ENCODE measurements at places on chromosomes 11 and 22.

- no peak for DNase-seq
These were observed 24.9 kb downstream of the CTSC start for GRCh38 chr11:88312628-88313027.

GRCh38 chr11:61021661-61022212 lies 50.3 kb downstream of the CD6 start:
- peak; percentile 90 for DNase-seq

- DNase-seq = no peak
These were observed 569.9 kb upstream of the CADM1 start for GRCh38 chr11:116073854-116074837.

GRCh38 chr11:119764108-119764868 lies 35.3 kb upstream of the NECTIN1 start:
- no peak for DNase-seq

DNA sequence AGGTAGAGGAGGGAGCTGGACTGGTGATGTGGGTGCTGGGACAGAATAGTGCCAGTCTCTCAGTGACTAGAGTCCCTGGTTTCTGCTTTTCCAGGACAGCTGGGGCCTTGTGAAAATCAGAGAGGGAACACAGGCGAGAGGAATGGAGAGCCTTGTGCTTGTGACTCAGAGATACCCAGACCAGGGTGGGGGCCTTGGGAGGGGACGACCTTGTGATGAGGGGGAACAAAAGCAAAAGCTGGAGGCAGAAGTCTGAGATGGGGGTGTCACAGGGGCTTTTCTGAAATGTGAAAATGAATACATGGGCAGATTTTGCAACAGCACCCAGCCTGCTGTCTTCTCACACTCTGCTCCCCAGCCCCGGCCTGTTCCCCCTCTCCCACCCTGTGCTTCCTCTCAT lies 3.4 kb upstream of the NR1H3 start:
- DNase-seq = no peak

- DNase-seq = no peak
These were observed 86.2 kb downstream of the RPL27A start for GRCh38 chr11:8768625-8769333.

GRCh38 chr11:46978005-46978491 lies 41.5 kb downstream of the CSTPP1 start:
- no peak for DNase-seq

GRCh38 chr11:113289431-113290187 lies 24.8 kb upstream of the TTC12 start:
- DNase-seq = peak; percentile 51

DNA sequence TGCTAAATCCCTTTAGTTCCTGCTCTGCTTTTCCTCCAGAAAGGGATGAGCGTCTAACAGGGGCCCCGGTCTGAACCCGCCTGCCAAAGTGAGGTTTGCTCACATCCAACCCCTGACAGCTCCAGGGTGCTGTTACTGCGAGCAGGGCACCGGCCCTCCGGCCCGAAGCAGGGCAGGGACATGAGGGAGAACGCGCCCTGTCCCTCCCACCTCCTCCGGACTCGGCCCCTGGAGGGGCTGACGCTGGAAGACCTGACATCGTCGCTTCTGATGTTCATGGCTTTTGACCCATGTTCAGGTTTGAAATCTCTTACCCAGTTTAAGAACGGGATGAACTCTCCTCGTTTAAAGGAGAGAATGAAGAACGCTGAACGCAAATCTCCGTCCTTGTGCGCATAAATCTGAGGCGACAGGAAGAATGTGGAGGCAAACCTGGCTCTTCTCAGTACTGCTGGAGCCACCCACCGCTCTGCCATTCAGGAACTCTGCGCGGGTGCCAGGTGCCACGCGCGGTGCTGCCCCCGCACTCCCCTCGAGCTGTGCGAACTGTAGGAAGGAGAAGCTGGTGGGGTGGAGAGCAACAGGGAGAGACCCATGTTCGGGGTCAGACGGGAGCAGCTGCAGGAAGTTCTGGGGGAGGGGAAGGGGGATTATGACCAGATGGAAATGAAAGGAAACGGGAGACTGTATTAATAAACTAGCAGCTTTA lies 826 bp upstream of the EEF1G start:
- DNase-seq = no peak

DNA sequence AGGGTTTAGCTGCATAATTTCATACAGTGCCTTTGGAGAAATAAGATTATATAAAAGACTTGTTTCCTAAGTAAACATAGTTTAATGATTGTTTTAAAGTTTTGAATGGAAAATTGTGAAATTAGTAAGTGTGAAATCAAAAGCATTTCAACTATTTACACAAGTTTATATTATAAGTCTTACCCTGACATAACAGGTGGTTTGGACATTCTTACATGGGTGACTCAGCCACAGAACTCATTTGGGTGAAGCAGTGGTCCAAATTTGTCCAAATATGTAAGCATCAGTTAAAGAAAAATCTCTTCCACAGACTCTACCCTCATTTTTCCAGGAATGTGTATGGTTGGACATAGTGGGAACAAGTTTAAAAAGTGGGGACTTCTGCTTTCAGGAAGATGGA lies 68.0 kb downstream of the USP47 start:
- DNase-seq = no peak

GRCh38 chr22:24525416-24526037 lies 29.4 kb downstream of the GUCD1 start:
- DNase-seq = peak; percentile 73

GRCh38 chr11:106012744-106013143 lies 9.3 kb downstream of the MSANTD4 start:
- DNase-seq = no peak

DNA sequence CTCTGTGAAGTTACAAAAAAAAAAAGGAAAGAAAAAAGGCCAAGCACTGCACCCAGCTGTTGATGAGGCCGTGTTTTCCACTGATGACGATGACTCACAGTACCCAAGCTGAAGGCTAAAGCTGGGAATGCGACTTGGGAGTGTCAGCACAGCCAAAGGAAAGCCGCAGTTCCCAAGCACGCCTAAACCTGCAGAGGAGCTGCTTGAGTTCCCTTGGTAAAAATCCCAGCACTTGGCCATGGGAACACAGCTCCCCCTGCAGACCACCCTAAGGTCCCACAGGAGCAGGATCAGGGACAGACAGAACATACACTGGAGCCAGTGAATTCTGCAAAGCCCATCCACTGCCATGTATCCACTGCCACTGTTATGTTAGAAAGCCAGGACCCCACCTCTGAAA lies 39.9 kb downstream of the SERGEF start:
- no peak for DNase-seq

GRCh38 chr11:101478587-101479369 lies 105.0 kb downstream of the TRPC6 start:
- no peak for DNase-seq

- no peak for DNase-seq
These were observed 46.0 kb downstream of the CELF1 start for GRCh38 chr11:47506795-47507562.

All from stimulated activated CD4-positive, alpha-beta T cell treated with anti-CD3 and anti-CD28 coated beads, Interleukin-4, amount 100 ng/mL, for 4 hours (primary cell).